ENCODE measurements at places on chromosomes 12 and 14.

GRCh38 chr12:44960856-44961255 is 84.7 kb upstream of the NELL2 start:
- DNase-seq: no peak

DNA sequence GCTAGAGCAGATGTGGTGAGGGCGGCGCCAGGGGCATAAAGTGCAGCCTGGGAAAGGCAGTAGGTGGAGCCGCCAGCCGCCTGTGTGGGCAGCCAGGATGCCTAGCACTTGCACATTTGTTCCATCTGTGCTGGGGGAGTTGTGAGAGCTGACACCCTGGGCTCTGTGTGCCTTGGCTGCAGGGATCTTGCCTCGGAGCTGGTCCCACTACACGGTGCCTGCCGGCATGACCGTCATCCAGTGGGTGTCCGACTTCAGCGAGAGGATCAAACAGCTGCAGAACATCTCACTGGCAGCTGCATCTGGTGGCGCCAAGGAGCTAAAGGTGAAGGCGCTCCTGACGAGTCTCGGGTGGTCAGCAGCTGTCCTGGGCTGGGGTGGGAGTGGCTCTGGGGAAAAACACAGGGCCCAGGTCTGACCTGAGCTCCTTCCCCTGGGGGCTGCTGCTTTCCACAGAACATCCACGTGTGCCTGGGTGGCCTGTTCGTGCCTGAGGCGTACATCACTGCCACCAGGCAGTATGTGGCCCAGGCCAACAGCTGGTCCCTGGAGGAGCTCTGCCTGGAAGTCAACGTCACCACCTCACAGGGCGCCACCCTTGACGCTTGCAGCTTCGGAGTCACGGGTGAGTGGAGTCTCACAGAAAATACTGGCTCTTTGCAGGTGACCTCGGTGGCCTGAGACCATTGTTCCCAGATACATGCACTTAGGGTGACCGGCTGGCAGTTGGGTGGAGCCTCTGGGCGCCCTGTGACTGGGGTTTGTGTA is 37.4 kb downstream of the HSP90AA1 start:
- no peak for DNase-seq

- DNase-seq: no peak
Observed at GRCh38 chr12:15584366-15585041, 204.7 kb downstream of the EPS8 start.

GRCh38 chr12:19848421-19848820 is 409.1 kb downstream of the AEBP2 start:
- no peak for DNase-seq

DNA sequence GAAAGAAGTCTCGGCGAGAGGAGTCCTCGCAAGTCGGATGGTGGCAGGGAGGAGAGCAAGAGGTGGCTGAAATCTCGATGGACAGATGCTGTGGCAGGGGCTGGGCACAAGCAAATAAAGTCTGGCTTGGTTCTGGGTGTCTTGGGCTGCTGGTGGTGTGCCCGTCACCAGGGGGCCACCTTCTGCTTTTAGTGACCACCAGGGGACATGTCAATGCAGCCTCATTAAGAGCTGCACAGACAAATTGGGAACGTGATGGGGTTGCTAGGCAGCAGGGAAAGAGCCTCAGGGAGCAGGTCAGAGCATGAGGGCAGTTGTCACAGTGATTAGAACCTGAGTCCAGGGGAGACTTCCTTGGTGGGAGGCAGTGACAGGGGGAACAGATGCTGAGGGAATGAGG is 44.0 kb downstream of the LRRC74A start:
- no peak for DNase-seq

GRCh38 chr12:69022674-69023073 is 89.7 kb upstream of the CPM start:
- DNase-seq: no peak

- no peak for DNase-seq
Observed at GRCh38 chr14:99246536-99247097, 25.4 kb downstream of the BCL11B start.

- DNase-seq: peak; percentile 66
Observed at GRCh38 chr12:11812586-11813437, 163.3 kb downstream of the ETV6 start.

DNA sequence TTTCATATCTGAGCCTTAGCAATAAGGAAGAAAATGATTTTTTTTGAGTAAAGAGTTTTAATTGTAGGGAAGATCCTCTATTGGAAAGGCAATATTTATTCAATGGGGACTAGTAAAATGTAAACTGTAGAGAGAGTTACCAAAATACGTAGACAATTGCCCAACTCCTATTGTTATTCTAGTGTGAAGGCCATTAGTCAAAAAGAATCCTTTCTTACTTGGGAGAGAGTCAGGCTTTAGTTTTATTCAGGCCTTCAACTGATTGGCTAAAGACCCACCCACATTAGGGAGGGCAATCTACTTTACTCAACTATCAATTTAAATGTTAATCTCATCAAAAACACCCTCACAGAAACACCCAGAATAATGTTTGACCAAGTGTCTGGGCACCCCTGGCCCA is 485.8 kb upstream of the ATXN7L3B start:
- no peak for DNase-seq

DNA sequence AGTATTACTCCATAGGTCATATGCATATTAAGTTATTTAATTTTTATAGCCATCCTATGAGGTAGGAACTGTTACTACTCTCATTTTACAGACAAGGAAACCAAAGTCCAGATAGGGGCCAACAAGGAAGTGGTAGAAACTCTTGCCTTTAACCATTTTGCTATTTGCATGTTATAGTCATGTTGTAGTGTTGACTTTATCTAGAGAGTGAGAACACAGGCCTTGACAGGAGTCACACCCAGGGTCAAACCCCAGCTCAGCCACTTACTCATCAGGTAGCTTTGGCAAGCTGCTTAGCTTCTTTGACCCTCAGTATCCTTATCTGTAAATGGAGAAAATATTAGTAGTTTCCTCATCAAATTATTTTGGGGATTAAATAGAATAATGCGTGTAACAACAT is 156.2 kb downstream of the CAND1 start:
- DNase-seq: no peak

DNA sequence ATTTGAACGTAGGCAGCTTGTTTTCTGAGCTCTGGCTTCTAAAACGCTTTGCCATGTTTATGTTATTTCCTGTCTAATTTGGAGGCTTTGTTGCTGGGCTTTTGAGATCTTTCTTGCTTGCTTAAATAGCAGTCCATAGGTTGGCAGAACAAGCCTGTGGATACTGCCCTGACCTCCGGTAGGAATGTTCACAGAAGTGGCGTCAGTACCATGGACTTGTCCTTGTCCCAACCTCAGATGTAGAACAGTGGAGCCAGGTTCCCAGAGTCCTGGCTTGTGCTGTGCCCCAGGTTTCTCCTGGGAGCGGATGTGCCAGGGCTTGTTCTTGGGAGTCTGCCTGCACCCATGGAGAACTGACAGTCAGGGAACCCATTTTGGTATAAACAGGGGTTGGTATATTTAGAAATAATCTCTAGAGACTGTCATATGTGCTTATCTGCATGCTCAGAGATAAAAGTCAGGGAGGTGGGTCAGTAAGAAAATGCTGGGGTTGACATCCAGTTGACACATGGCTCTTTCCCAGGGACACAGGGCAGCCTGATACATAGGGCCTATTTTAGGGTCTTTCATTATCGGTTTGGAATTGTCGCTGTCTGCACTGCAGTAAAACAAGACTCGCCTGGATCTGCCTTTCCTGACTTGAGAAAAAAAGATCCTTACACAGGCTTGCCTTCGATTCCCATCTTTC is 22.9 kb downstream of the CACNA1C start:
- no peak for DNase-seq

DNA sequence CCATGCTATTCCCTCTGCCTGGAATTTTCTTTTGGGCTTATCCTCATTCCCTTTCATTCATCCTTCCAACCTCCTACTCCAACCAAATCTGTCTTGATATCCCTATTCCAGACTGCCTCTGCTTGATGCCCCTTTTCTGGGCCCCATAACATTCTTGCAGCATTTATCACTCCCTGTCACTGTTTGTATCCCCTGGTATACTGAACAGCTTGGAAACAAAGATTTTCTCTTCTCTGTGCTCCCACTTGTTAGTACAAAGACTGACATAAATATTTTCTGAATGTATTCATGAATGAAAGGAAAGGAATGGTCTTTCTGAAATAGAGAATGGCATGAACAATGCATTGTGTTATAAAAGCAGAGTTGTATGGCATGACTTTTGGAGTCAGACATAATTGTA is 7.5 kb downstream of the IRAK4 start:
- DNase-seq: no peak

GRCh38 chr14:77908847-77909246 is 108.9 kb downstream of the ADCK1 start:
- no peak for DNase-seq

GRCh38 chr12:69291278-69291593 is 51.9 kb downstream of the CPSF6 start:
- no peak for DNase-seq

DNA sequence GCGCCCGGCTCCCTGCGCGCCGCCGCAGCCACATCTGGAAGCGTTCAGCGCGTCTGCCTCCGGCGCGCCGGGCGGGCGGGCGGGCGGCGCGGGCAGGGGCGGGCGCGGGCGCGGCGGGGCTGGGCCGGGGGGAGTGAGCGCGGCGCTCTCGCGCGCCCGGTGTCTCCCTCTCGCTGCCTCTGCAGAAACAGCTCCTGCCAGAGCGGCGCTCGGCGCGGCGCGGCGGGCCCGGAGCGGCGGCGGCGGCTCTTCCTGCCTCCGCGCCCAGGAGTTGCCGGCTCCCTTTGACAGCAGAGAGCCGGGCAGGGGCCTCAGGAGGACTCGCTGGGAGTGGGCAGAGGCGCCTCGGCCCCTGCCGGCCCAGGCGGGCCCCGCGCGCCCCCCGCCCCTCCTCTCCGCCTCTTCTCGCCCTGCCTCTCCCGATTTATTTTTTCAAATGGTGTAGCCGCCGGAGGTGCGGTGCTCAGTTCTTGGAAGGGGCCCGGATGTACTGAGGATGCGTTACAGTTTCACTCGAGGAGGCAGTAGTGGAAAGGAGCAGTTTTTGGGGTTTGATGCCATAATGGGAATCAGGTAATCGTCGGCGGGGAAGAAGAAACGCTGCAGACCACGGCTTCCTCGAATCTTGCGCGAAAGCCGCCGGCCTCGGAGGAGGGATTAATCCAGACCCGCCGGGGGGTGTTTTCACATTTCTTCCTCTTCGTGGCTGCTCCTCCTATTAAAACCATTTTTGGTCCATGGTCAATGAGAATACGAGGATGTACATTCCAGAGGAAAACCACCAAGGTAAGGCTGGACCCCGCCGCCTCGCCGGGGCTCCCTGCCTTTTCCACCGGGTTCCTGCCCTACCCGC is at the start of gene CACNA1C:
Gene CACNA1C (plus strand): TSS at position 162 of the 853 bp plus-strand sequence. CDS start 576 bp downstream, at position 738.
- DNase-seq: peak; percentile 83

DNA sequence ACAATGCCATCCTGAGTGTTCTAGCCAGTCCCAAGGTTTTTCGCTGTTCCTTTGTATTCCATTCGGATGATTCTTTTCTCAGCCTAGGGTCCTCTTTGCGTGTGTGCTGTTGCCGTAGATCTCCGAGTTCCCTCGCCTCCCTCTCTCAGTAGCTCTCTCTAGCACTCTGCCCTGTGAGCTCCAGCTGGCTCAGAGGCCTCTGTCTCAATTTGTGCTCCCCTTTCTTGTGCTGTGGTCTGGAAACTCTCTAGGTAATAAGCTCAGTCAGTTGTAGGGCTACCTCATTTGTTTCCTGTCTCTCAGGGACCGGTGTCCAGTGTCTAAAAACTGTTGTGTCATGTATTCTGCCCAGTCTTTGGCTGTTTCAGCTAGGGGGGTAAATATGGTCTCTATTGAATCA is 179.3 kb downstream of the PCNX1 start:
- DNase-seq: no peak

DNA sequence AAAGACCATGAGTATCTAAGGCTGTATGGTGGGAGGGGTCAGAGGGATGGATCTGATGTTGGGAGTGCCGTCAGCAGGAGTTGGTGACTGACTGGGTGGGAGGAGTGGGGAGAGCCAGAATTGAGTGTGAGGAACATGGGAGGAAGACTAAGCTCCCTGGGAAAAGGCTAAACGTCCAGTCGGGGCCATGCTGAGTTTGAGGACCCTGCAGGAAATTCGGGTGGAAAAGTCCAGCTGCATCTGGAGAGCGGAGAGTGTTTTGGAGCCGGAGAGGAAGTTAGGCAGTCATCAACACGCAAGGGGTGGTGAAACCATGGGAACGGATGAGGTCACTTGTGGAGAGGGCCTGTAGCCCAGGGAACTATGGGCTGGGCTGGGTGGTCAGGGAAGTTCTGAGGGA is 60.9 kb downstream of the ELK3 start:
- peak; percentile 72 for DNase-seq

DNA sequence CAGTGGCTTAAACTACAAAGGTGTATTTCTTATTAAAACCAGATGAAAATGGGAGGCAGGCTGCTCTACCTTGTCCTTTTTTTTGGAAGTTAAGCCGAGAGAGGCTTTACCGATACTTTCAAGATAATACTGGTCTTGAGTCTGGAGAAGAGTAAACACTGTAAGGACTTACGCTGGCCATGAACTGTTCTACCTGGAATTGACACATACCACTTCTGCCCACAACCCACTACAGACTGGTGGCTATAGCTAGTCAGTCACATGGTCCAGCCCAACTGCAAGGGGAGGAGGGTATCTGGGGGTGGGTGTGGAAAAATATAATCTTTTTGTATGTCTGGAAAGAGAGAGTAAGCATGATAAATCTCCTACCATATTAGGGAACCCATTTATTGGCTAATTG is 4.4 kb upstream of the FUT8 start:
- DNase-seq: no peak

DNA sequence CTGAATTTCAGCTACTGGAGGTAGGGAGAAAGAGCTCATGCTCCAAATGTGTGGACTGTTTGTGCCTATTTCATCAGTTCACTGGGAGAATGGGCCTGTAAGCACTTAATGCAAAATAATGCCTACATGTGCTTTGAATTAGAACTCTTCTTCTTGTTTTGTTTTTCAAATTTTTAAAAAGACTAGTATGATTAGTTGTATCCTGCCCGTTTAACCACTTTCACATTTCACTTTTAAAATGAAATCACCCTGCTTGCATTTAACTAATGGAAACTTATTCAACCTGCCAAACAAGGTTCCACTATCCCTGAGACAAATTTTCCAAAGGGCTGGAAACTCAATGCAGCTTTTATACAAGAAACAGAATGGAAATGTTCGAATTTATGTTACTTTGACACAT is 79.7 kb downstream of the SAMD4A start:
- no peak for DNase-seq

DNA sequence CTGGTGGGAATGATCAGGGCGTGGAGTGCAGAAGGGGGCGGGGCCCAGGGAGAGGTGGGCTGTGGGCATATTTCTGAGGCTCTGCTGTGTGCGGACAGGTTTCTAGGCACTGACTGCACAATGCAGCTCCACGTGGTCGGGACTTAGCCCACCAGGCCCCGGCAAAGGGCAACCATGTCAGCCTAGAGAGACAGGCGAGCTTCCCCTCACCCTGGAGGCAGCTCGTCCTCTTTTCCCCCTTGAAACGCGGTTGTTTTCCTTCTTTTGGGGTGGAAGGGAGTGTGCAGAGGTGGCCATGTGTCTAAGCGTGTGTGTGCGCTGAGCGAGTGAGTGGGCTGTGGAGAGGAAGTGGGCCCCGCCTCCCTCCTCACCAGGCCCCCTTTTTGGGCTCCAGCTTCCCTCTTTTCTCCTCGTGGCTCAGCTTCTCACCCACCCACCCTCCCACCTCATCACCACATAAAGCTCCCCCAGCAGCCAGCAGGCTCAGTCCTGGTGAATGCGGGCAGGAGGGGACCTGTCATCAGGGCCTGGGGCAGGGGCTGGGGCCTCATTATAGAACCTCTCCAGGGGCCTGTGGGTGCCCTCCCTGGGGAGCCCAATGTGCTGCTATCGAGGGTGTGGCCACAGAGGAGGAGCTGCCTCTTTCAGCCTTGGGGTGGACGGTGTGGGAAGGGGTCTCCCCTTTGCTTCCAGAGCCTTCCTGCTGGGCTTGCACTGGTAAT is 22.0 kb downstream of the LRTM2 start:
- DNase-seq: no peak

- DNase-seq: no peak
Observed at GRCh38 chr14:69259168-69259526, 811 bp upstream of the GALNT16 start.

All from right hindlimb (tissue), 1 donor.